Thoracic aorta (tissue), 2 donors: ENCODE measurements at places on chromosomes 7 and 10. TPM values are rescaled to one million over a fixed set of nuclear protein-coding genes. Genes with fewer than 3 reads are reported as not detected.

SLC29A4 gene
- total RNA-seq, result 0.21 TPM

MICU1 gene
- 63.5 TPM for total RNA-seq

DNA sequence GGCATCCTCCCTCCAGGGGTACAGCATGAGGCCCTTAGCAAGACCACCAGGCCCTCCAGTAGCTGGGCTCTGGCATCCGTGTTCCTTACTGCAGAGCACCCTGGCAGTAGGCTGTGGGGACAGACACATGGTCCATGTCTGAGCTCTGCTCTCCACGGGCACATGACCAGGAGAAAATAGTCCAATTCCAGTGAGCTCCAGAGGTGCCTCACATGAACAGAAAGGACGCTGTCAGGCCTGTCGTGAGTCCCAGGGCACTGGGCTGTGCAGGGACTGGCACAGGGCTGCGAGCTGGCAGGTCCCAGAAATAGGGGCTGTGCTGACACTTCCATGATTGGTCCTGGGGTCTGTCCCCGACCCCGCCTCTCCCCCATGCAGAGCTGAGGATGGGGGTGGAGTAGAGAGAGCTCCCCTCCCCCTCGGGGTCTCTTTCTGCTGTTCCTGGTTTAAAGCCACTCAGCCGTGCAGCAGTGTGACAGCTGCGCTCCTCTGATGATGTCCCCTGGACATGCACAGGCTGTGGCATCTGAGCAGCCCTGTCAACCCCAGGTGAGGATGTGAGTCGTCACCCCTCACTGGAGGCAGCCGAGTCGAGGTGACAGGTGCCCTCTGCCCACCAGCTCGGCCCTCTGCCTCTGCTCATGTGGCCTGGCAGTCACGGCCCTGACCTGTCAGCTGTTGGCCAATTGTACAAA, 25.2 kb upstream of the ZNF488 start:
- DNase-seq, result no peak
- H3K4me1 ChIP-seq, result no peaks in the 10 kb centered on the region
- no peak overlapping the region for H3K27ac ChIP-seq
- no peaks in the 10 kb centered on the region for H3K36me3 ChIP-seq

GRCh38 chr7:128916643-128916915, 6.1 kb upstream of the KCP start:
- H3K4me3 ChIP-seq, result no peak overlapping the region
- H3K27me3 ChIP-seq, result no peaks in the 10 kb centered on the region
- no peaks in the 10 kb centered on the region for H3K36me3 ChIP-seq
- no peak overlapping the region for H3K27ac ChIP-seq
- DNase-seq, result no peak

DNA sequence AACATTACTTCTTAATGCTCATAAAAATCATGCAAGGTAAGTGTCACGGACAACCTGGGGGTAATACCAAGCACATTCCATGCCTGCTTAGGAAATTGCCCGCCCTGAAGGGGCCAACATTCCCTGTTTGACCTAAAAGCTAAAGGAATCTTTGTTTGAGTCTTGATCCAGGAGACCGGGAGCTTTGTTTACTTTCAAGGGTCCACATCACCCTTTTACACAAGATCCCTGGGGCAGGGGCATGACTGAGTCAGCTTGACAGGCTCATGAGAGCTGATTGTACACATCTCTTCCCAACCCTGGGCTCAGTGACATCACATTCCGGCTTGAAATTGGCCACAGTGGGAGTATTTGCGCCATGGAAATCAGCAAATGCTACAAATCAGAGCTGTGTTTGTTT, 248.1 kb upstream of the HABP2 start:
- no peak for DNase-seq
- no peaks in the 10 kb centered on the region for H3K27me3 ChIP-seq
- no peaks in the 10 kb centered on the region for H3K36me3 ChIP-seq
- H3K27ac ChIP-seq, result no peak overlapping the region
- H3K4me1 ChIP-seq, result no peaks in the 10 kb centered on the region
- no peak overlapping the region for H3K4me3 ChIP-seq

DNA sequence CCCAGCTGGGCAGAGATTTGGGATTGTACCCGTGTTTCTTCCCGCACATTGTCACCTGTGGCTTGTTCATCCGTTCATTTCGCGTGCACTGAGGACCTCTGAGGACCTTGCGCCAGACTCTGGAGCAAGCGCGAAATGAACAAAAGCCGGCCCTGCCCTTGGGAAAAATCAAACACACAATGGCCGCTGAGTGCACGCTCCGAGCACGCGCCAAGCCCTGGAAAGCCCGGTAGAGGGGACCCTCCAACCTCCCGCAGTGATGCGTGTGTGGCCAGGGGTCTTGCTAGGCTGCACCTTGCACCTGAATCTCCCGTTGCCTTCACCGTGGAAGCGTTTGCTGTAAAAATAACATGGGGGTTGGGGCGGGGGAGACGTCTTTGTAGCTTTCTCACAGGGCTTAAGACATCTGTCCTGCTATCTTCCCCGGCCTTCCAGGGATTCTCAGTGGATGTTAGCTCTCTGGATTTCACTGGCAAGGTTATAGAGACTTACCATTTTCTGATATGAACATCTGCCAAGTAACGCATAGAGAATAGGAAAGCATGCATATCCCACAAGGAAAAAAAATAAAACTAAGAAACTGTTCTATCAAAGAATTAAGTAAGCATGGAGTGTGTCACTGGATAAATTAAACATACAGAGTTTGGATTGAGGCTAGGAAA, 37.3 kb downstream of the ZNF777 start:
- H3K27ac ChIP-seq, result no peak overlapping the region
- peaks cover 13% of the 10 kb centered on the region for H3K4me1 ChIP-seq
- H3K4me3 ChIP-seq, result peak overlapping the region; percentile 67
- no peaks in the 10 kb centered on the region for H3K36me3 ChIP-seq
- no peaks in the 10 kb centered on the region for H3K27me3 ChIP-seq

DNA sequence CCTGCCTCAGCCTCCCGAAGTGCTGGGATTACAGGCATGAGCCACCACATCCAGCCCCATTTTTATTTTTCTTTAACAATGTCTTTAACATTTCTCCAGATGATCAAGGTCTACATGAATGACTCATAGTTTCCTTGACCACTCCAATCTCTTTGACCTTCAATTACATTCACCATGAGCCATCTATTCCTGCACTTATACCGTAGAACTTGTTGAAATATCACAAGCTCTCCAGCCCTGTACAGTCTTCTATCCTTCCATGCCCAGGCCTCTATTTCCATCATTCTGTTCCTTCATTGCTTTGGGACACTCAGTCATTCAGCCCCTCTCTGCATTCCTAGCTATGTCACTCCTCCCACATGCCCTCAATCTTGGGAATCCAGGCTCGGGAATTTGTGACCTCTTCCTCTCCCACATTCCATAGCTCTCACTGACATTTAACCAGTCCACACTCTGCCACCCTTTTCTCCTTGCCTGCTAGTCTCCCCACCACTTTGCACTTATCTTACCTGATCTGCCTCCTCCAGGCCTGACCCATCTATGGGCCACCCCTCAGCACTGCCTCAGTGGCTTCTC, 151.8 kb upstream of the STK17A start:
- H3K27ac ChIP-seq, result no peak overlapping the region
- H3K36me3 ChIP-seq, result no peaks in the 10 kb centered on the region
- no peak overlapping the region for H3K4me3 ChIP-seq
- DNase-seq, result no peak

DNA sequence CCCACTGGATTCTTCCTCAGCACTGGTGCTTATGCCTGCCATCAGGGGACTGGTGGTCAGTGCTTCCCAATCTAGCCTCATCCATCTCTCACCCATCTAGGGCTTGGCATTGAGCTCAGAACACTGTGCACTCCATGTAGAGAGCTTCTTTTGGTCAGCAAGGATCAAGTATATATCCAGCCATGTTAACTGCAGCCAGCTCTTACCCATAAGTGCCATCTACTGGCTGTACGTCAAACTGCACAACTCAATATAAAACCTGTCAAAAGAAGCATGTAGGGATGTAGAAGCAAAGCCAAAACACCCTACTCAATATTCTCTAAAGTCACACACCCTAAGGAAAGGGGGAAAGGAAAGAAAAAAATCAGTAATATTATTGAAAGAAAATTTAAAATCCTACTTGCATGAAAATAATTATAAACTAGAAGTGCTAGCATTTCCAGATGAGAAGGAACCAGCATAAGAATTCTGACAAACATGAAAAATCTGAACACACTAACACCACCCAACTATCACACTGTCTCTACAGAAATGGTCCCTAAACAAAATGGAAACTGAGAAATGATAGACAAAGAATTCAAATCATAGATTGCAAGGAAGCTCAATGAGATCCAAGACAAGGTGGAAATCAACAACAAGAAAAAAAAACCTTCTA, 531.1 kb upstream of the STEAP1 start:
- DNase-seq, result no peak
- H3K4me1 ChIP-seq, result no peaks in the 10 kb centered on the region
- no peaks in the 10 kb centered on the region for H3K27me3 ChIP-seq
- H3K36me3 ChIP-seq, result no peaks in the 10 kb centered on the region

- peaks cover 90% of the 10 kb centered on the region for H3K4me1 ChIP-seq
- peak overlapping the region; percentile 92 for H3K27ac ChIP-seq
These were observed 2.5 kb downstream of the MMRN2 start for GRCh38 chr10:86954681-86955500.

GRCh38 chr7:155205368-155206317, 92.0 kb upstream of the INSIG1 start:
- no peaks in the 10 kb centered on the region for H3K36me3 ChIP-seq
- H3K4me1 ChIP-seq, result no peaks in the 10 kb centered on the region
- H3K27me3 ChIP-seq, result no peaks in the 10 kb centered on the region
- peak overlapping the region; percentile 50 for H3K27ac ChIP-seq

DNA sequence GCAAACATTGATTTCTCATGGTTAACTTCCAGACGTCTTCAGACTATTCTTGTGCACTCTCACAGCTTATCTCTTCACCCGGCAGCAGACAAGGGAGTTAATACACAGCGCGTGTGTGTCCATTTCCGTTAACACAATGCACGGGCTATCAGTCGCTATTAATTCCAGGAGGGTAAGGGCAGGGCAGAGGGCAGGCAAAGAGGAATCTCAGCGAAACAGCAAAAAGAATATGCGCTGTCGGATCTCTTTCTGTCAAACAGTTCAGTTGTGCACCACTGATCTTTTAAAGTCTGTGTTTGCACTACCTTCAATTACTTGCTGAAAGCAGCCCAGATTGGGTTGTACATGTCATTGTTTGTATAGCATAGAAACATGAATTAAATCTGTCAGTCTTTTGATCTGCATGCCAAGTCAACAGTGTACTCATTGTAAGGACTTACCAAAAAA, 41.1 kb upstream of the CABCOCO1 start:
- no peak overlapping the region for H3K27ac ChIP-seq
- H3K27me3 ChIP-seq, result no peaks in the 10 kb centered on the region

DNA sequence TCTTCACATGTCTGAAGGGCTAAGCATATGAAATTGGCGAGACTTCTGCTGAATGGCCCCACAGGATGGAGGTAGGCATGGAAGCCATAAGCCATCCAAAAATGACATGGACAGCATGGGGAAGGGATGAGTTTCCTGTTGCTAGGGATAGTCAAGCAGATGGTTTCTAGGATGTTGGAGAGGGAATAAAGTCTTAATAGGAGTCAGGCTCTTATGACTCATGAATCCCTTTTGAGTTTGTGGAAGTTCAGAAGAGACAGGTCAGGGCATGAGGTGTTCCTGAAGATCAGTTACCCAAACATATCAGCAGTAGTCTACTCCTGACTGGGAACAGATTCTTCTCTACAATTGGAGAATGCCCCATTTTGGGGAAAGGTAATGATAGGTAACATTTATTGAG, 243.9 kb downstream of the REEP3 start:
- H3K27ac ChIP-seq, result no peak overlapping the region
- H3K4me1 ChIP-seq, result peaks cover 17% of the 10 kb centered on the region
- no peak overlapping the region for H3K4me3 ChIP-seq
- no peaks in the 10 kb centered on the region for H3K36me3 ChIP-seq

DNA sequence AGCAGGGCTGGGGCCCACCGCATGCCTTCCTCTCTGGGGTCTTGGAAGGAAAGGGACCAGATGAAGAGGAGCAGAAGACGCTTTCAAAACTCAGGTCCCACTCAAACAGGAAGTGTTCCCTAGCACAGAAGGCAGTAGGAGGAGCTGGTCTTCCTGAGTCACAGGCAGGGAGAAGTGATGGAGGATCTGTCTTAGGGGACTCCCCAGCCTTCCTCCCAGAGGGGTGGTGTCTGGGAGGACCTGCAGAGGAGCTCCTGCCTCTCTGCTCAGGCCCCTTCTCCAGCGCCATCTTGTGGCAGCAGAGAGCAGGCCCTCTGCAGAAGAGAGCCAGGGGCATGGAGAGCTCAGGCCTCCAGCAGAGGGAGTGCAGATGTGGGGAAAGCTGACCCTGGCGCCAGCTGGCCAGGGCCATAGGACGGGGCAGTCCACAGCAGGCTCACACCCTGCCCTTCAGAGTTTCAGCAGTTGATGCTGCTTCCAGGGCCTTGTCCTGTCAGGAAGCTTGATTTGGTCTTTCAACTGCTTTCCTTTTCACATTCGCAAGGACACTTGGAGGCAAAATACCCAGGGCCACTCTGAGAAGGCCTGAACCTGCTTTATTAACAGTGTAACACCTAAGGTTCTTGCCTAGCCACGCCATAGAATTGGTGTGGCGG, 62.2 kb upstream of the TARP start:
- H3K4me1 ChIP-seq, result peaks cover 5% of the 10 kb centered on the region
- H3K27me3 ChIP-seq, result no peaks in the 10 kb centered on the region
- no peaks in the 10 kb centered on the region for H3K36me3 ChIP-seq
- peak; percentile 11 for DNase-seq

DNA sequence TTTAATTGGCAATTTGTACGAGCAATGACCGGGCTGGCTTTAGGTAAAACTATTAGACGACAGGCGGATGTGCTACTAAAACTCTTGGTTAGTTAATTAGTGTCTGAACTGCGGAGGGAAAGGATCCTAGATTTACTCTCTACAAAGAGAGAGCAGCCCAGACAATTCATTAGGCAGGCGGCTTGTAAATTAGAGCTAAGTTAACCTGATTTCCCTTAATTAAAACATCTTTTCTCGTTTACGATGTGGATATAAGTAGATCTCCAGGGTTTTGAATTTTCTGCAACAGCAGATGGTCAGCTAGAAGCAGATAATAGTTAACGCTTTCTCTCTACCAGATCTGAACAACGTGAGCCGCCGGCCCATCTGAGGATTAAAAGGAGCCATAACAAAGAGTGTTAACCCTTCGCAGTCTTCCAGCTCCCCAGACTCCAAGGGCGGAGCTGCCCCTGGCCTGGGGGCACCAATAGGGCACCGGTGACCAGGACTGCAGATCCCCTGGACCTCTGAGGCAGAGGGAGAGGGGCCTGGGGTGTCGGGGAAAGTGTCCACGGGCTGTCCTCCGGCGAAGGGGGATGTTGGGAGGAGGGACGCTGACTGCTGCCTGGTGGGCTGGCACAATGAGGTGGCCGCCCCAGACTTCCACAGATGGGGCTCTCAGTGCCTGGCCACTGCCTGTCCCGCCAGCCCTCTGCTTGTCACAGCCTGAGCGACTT, 6.3 kb upstream of the UNCX start:
- DNase-seq, result no peak
- no peaks in the 10 kb centered on the region for H3K36me3 ChIP-seq
- no peak overlapping the region for H3K27ac ChIP-seq
- H3K27me3 ChIP-seq, result peaks cover 49% of the 10 kb centered on the region
- no peak overlapping the region for H3K4me3 ChIP-seq
